Activated CD4-positive, alpha-beta T cell treated with anti-CD3 and anti-CD28 coated beads, Interleukin-2, amount 50 U/mL, for 1 hour (primary cell): ENCODE measurements at places on chromosomes 12 and 14.

GRCh38 chr12:48028541-48029431 is 24.5 kb upstream of the COL2A1 start:
- DNase-seq: no peak

GRCh38 chr14:52111583-52111982 is 42.7 kb upstream of the NID2 start:
- DNase-seq: no peak

DNA sequence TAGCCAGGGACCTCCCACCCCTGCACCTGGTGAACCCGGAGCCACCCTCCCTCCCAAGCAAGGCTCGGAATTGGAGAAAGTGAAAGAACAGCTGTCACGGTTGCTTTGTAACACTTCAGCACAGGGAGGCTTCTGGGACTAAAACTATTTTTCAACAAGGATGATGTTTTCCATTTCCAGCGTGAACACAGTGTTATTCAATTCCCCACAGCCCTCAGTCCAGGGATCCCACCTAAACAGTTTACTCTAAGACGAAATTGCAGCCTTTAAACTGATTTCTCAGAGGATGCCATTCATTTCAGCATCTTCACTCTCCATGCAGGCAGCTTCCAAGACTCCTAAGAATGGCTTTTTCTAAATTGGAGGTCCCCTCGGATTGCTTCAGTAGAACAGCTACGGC is 229.2 kb downstream of the SLC15A4 start:
- DNase-seq: no peak

DNA sequence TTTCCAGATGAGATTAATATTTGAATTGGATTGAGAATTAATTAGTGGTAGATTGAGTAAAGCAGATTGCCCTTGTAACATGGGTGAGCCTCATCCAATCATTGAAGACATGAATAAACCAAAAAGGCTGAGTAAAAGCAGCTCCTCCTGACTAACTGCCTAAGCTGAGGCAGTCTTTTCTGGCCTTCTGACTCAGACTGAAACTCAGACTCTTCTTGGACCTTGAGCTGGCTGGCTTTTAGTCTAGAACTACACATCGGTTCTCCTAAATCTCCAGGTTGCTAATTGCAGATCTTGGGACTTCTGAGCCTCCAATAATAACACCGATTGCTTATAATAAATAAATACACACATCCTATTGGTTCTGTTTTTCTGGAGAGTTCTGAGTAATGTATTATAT is 24.0 kb downstream of the FKBP11 start:
- DNase-seq: no peak

- no peak for DNase-seq
These were observed 18.0 kb downstream of the BCL2L14 start for GRCh38 chr12:12088761-12089160.

DNA sequence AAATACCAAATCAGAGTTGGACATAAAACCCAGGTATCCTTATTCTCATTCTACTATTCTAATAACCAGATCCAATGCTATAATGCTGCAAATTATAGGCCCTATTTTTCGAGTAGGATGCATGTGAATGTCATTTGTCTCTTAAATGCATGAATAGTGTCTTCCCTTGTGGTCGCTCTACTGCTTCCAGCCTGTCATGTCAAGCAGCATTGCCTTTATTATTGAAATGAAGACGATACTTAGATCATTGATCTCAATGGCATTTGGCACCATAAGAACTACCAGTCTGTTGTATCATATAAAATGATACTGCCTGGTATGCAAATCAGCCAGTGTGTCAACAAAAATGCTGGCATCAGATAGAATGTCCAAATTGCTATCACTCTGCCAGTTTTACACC is 649.1 kb downstream of the DIO2 start:
- no peak for DNase-seq

DNA sequence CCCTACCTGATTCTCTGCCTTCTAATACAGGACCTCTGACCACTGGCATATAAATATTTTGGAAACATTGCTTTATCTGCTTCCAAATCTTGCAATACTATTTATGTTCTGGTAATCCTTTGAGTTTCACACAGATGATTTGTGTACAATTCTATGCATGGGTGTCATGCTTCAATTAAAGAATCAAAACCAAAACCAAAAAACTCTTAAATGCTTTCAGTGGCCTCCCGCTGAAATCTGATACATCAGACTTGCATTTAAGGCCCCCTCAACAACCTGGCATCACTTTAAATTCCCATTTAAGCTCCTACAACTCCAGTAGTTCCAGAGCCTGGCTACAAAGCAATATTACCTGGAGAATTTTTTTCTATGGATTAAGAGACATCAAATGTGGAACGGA is 221.7 kb upstream of the NAV3 start:
- DNase-seq: no peak

DNA sequence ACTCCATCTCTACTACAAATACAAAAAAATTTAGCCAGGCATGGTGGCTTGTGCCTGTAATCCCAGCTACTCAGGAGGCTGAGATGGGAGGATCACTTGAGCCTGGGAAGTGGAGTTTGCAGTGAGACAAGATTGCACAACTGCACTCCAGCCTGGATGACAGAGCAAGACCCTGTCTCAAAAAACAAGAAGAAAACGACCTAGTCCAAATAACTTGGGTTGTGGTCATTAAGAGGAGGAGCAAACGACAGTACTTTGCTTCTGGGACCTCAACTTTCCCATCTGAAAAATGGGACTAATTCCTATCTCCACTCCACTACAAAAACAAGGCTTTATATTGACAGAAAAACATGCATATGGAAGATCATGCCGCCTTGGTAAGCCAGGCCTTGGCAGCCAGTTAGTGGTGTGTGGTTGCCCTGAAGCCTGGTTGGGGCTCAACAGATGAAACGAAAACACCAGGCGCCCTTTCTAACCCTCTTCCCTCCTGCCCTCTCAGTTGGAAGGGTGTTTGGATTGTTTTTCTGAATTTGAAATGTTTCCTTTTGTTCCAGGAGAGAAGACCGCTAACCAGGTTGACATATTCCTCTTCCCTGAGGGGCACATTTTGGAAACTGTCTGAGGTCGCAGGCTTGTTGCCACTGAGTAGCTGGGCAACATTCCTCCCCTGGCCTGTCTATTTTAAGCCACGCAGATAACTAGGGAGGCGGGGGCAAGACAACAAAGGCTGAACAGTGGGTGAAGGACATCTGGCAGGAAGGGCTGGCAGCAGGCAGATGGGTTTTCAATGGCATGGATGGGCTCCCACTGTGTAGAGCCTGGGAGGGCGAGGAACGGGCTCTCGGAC is 13.7 kb upstream of the VPS37B start:
- no peak for DNase-seq

DNA sequence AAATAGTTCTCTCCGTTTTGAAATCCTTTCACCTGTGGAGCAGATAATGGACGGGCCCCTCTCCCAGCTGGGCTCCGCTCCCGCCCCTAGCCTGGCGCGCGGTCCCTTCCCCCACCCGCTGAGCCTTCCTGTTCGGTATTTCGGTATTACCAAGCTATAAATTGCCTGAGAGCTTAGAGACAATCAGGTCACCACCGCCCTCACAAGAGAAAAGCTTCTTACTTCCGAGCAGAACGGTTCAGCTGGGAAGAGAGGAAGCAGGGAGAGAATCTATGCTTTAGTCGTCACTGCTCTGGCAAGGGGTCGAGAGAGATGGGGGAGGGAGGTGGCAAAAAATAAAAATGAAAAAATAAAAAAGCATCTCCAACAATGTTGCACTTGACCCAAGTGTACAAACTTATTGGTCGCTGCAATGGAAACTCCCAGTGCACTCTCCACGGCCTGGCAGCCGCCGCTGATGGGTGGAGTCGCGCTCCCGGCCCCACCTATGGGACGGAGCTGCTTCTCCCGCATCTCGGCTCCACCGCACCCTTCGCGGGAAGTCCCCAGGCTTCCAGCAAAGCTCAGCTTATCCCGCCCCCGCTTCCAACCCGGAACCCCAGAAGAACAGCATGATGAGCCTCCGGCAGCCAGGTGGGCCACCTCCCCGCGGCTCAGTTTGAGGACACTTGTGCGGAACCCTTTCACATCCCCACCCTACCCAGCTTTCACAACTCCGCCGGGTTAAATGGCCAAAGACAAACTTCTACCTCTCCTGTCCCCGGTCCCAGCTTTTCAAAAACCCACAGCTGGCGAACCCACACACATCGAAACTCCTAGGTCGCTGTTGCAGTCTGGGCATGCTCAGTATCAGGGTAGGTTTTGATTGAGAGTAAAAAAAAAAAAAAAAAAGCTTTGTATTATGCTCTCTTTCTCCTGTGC is 832 bp upstream of the SYT1 start:
- DNase-seq: no peak

- no peak for DNase-seq
These were observed 102.5 kb downstream of the FSCB start for GRCh38 chr14:44404599-44404998.

DNA sequence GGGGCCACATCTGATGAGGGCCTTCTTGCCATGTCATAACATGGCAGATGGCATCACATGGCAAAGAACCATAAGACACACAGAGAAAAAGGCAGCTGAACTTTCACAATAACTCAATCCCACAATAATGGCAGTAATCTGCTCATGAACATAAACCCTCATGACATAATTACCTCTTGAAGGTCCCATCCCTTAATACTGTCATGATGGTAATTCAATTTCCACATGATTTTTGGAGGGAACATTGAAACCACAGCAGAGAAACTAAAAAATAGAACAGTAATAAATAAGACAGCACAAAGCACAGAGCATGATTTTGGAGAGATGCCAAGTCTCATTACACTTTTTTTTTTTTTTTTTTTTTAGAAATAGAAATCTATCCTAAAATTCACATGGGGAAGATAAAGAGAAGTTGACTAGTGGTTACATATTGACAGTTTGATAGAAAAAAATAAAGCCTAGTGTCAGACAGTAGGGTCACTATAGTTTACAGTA is 61.8 kb upstream of the ATF7IP start:
- no peak for DNase-seq

GRCh38 chr12:72286526-72286925 is 14.4 kb downstream of the TRHDE start:
- DNase-seq: no peak

DNA sequence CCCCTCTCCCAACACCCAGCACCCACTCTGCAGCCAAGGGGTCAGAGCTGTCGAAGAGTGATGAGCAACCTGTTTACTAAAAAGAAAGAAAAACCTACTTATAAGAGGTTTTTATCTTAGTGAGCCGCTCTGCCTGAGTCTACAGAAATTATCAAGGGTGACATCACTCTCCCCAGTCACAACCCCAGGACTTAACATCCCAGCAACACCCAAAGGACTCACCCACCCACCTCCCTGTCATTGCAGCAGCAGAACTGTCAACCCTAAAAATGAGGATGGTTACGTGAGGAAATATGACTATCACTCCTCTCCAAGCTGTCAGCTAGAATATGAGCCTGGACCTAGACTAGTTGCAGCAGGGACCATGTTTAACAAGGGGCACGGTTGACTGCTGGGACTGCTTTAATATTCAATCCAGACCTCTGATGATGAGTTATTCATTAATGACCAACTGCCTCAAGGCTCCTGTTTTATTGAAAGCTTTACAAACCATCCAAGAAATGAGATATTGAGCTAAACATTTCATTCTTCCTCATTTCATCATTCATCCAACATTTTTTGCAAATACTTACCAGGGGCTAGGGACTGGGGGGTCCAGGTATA is 53.9 kb upstream of the FICD start:
- no peak for DNase-seq

DNA sequence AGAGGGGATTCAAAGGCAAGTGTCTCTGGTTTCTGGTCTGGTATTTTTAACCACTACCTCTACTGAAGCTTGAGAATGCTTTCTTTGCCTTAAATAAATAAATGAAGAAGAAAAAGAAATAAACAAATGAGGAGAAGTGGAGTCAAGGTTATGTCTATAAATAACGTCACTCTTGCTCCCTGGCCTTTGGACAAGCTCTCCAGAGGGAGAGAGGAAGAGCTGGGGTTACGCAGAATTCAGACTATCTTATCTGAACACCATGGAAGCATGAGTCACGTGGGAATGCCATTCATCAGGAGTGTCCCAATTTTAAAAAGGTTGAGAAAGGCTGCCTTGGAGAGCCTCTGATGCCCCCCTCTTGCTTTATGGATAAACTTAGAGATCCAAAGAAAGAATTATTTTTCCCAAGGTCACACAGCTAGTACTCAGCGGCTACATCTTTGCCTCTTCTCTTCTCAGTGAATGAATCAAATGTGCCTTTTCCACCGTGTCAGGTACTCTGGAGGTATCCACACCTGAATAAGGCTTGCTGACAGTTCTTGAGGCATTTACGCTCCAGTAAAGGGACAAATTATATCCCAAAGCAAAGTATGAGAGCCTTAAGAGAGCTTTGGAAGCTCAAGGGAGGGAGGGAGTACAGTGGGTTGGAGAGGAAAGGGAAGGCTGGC is 12.9 kb upstream of the MSI1 start:
- DNase-seq: no peak

GRCh38 chr14:100529561-100530031 is 57.6 kb downstream of the BEGAIN start:
- DNase-seq: no peak

- DNase-seq: no peak
These were observed 63.5 kb upstream of the MYF6 start for GRCh38 chr12:80643961-80644360.

DNA sequence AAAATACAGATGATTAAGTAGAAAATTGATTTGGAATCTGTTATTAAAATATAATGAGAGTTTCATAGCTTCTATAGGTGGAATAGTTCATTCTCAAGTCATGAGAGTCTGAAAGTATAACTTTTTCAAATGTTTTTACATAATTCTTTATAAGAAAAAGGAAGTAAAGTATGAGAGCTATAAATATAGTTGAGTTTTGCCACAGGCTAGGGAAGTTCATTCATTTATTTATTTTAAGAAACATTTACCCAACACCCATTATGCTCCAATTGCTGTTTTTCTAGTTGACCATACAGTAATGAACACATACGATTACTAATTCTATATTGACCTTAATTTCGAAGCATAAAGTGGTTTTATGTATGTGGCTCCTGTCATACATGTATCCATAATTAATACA is 24.8 kb downstream of the LRRIQ1 start:
- no peak for DNase-seq

DNA sequence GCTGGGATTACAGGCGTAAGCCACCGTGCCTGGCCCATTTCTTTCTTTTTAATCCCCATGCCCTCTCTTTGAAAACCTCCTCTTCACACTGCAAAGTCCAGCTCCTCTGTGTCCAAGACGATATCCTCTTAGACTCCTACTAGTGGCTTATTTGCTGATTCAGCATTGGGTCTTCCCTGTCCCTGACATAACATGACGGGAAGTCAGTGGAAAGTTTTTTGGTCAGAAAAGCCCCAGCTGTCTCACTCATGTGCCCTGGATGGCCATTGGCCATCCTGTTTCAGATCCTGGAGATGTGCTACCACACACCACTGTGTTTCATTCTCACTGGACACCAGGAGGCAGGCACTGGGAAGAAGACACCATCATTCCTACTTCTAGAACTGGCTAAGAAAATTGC is 102.6 kb upstream of the MED13L start:
- no peak for DNase-seq
